Muscle of arm (tissue), 14 donors: ENCODE measurements at places on chromosomes 1 and 21. TPM values are rescaled to one million over a fixed set of nuclear protein-coding genes. Genes with fewer than 3 reads are reported as not detected.

- no peak for DNase-seq
Observed at GRCh38 chr1:80113168-80114038, 1106.9 kb upstream of the ADGRL4 start.

GRCh38 chr1:44842862-44843655, at the start of gene PTCH2:
TSS of gene PTCH2 (minus strand) at chr1:44843253. CDS start at chr1:44842932, 321 bp downstream.
- peak; percentile 71 for DNase-seq

GRCh38 chr1:165052936-165053335, 303.6 kb downstream of the LMX1A start:
- DNase-seq, result peak; percentile 44

DNA sequence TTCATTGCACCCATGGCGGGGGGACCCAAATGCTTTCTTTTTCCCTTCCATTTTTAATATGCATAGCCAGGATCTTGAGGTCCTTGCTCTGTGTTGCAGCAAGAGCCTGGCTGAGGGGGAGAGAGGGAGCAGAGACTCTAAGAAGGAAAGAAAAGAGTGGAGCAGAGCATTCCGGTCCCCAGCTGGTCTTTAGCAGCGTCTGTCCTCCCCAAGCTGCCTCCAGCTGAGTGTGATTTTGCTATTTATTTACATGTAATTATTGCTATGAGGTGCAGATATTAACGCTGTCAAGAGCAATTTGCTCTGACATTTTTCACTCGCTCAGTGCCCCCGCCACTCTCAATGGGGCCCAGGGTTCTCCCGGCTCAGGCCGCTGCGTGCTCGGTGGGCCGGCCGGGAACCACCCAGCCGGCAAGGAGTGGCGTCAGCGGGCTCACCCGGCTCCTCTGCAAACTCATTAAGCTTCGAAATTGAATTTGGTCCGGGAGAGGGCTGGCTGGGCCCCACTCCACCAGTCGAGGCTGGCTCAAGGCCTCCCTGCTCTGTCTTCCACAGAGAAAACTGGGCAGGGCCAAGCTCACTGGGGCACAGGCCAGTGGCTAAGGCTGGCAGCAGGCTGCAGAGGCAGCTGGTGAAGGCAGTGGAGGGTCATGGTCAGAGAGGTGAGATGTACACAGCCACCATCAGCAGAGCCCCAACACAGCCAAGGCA, 93.2 kb downstream of the PAX7 start:
- no peak for DNase-seq

Gene MASP2
- 1.5 TPM for polyA plus RNA-seq

GRCh38 chr1:53575141-53575954, 116.1 kb downstream of the DMRTB1 start:
- DNase-seq, result no peak

Gene OR4F16
- polyA plus RNA-seq, result not detected

DNA sequence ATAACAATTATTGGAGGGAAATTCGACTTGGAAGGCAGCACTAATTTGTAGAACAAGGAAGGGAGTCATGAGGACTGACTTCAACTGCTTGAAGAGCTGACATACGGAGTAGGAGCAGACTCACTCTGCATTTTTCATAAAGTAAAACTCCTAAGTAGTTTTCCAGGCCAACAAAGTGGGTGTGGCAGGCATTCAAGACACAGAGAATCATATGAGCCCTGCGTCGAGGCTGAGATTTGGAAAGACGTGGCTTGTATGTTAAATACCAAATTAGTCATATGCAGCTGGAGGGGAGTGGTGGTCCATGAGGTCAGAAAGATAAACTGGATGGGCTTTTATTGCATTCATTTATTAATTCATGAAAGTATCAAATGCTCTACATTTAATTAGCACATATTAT, 255.7 kb upstream of the JUN start:
- DNase-seq, result no peak

GRCh38 chr1:110288111-110288510, 51.1 kb upstream of the RBM15 start:
- DNase-seq, result no peak

DNA sequence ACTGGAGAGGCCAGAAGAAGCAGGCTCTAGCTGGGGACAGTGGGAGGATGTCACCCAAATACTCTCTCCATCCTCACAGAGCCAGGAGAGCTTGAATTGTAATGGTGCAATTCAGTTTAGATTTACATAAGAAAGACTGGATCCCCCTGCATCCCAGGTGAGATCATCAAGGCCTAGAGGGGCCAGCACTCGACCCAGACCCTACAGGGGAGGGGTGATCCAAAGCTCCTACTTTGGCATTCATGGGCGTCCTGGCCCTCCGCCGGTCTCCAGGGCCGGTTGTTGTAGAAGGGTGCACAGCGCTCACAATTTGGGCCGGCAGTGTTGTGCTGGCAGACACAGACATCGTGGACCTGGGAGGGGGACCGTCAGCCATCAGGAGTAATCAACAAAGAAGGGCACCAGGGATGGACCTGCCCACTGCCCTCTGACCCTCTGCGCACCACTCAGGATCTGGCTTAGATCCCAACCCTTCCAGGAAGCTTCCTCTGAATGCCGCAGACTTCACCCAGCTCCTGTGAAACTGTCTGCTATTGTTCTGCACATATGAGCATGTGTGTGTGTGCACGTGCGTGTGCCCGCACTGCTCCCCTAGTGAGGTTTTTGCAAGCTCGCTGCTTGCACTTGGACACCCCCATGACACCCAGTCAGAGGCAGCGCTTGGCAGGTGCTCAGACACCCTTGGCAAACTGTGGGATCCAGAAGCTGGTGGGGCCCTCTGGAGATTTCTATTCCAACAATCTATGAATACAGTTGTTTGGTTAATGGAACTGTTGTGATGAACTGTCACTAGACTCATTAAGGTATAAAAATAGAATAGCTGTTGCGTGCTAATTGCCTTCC, 21.6 kb downstream of the LAMB3 start:
- DNase-seq, result no peak

GRCh38 chr21:32070676-32071330, 198.0 kb downstream of the HUNK start:
- DNase-seq, result no peak

- no peak for DNase-seq
Observed at GRCh38 chr1:41876576-41877445, 41.9 kb downstream of the HIVEP3 start.
